ENCODE measurements at places on chromosomes 2 and 18.

- DNase-seq = no peak
Observed at GRCh38 chr2:72034353-72035095, 113.1 kb downstream of the CYP26B1 start.

DNA sequence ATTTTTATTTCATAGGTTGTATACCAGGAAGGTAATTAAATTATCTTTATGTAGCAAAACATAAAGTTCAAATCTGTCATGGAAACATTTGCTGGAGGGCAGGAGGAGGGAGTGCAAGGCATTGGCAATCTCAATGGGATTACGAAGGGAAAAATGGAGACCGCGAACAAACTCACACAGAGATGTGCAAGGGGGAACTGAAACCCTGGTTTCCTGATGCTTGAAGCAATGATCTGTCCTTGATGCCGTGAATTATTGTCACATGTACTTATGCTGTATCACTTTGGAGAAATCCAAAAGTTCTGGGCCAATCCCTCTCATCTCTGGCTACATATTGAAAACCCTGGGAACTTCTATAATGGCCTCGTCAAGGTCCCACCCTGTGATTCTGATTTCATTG lies 65.0 kb upstream of the MFF start:
- no peak for DNase-seq

DNA sequence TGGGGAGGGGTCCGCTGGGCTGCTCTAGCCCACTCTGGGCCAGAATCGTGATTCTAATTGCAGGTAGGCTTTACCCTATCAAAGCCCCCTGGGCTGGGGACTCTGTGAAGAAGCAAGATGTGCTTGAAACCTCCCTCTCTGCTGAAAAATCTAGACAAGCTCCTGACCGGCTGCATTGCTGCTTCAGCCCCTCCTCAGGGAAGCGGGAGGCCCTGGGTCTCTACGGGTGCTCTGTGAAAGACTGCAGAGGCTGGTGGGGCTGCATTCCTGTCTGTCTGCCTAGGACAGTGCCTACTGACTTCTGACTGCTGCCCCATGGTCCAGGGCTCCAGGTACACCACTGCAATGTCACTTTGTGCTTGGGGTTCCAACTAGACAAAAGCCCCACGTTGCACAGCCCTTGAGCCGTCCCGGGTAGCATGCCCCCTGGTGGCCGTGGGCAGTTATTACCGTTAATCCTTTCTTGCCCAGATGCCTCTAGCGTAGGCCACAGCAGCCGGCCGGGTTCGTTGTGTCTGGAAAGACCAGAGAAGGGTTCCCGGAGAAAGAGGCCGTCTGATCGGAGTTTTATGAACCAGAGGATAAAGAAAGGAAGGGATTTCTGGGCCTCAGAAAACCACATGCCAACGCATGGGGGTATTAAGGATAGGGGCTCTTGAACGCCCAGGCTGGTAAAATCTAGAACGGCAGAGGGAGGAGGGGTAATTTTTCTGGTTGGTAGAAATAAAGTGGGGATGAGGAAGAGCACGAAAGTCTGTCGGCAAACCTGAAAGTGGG lies 15.9 kb upstream of the C1QL2 start:
- DNase-seq = no peak

GRCh38 chr2:236008006-236008405 lies 160.2 kb downstream of the GBX2 start:
- no peak for DNase-seq

GRCh38 chr2:74079522-74080341 lies 68.0 kb downstream of the BOLA3 start:
- no peak for DNase-seq

GRCh38 chr2:212282671-212283261 lies 255.8 kb downstream of the ERBB4 start:
- DNase-seq = no peak

- peak; percentile 5 for DNase-seq
Observed at GRCh38 chr18:5817816-5818215, 77.5 kb downstream of the TMEM200C start.

GRCh38 chr2:147524912-147525311 lies 319.9 kb upstream of the ACVR2A start:
- no peak for DNase-seq

DNA sequence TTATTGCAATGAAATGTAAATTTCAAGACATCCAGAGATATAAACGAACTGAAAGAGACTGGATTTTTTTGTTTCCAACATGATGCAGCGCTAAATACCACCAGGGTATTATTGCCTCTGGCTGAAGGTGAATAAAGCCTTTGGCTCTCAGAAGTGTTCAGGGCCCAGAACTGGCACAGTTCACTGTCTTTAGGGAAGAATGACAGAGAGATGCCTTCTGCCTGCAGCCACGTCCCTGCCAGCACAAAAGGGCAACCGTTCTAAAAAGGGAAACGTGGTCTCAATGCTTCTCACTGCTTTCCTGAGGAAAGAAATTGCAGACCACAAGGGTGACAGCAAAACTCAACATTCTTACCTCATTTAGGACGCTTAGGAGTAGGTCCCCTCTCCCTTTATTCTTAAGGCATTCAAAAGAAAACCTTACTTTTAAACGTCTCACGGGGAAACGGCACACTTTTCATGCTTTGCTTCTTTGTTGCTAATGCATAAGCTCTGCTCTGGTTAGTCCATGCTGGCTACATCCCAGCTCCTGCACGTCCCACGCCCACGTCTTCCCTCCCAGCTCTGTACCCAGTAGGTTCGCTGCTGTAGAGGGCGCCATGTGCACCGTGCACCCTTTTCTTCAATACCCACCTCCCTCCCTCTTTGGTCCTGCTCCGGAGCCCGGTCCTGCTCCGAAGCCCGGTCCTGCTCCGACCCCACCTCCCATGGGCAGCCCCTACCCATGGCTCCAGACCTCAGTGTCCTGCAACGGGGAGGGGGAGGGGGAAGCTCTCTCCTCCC lies 171.0 kb downstream of the HRH4 start:
- DNase-seq = no peak

GRCh38 chr2:33136056-33136455 lies 189.3 kb downstream of the LTBP1 start:
- no peak for DNase-seq

- DNase-seq = no peak
Observed at GRCh38 chr2:11407413-11407812, 58.5 kb downstream of the E2F6 start.

- DNase-seq = no peak
Observed at GRCh38 chr18:3889121-3889520, 439.1 kb downstream of the TGIF1 start.

- DNase-seq = no peak
Observed at GRCh38 chr2:30034052-30034775, 112.6 kb upstream of the YPEL5 start.

DNA sequence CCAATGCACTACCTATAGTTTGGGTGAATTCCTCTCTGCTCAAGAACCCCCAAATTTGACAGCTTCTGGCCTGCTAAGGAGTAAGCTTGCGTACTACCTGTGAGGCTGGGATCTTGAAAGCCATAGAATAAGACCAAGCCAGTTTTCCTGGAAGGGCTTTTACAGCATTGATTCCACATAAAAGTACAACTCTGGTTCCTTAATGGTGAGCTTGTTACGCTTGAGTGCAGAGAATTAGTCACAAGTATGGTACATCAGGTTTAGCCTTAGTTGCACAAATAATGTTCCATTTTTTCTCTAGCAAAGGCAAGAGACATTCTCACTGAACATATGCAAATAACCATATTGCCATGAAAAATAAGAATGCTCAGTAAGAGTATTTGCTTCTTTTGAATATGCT lies 39.1 kb upstream of the STK39 start:
- DNase-seq = no peak

DNA sequence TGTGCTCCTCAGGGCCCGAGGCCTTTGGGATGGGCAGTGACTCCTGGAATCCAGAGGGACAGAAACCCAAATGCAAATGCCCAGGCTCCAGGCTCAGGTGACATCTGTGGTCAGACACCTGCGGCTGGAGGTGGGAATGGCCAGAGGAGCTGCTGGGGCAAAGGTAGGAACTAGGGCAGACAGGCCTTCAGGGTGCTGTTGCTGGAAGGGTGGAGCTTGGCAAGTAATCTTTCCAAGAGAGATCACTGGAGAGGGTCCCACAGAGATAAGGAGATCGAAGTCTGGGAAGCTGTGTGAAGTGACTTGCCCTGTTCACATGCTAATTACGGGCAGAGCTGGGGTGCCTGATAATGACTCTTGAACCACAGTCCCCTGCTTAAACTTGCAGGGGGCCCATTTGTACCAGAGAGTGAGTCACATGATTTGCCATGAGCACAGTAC lies 82.4 kb downstream of the ACAA2 start:
- no peak for DNase-seq

- DNase-seq = no peak
Observed at GRCh38 chr18:23141104-23141999, 6.1 kb downstream of the CABLES1 start.

DNA sequence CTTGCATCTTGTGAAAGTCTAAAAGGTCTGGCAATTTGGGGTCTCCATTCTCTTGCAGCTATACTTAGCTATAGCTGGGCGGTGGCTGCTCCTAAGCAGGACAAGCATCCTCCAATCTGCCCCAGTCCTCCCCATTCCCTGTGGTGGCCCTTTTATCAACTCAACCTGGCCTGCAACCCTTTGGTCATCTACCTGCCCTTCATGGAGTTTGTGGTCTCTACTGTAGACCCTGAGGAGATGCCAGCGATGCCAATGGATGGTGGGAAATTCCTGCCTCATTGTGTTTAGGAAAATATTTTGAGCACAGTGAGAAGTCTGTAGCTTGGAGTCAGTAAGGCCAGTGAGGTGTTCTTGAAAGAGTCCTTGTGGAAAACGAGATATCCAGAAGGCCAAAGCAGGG lies 143.4 kb downstream of the CAPN13 start:
- DNase-seq = no peak

- DNase-seq = no peak
Observed at GRCh38 chr2:171550613-171551012, 28.3 kb downstream of the CYBRD1 start.

- no peak for DNase-seq
Observed at GRCh38 chr2:97706112-97706511, 7.3 kb upstream of the ZAP70 start.

GRCh38 chr2:159101755-159102489 lies 133.5 kb downstream of the TANC1 start:
- DNase-seq = peak; percentile 51

GRCh38 chr2:41905597-41906337 lies 142.1 kb upstream of the PKDCC start:
- DNase-seq = no peak

- no peak for DNase-seq
Observed at GRCh38 chr2:96523659-96524481, 12.7 kb upstream of the ARID5A start.

GRCh38 chr2:160816916-160817499 lies 323.4 kb upstream of the RBMS1 start:
- DNase-seq = no peak

DNA sequence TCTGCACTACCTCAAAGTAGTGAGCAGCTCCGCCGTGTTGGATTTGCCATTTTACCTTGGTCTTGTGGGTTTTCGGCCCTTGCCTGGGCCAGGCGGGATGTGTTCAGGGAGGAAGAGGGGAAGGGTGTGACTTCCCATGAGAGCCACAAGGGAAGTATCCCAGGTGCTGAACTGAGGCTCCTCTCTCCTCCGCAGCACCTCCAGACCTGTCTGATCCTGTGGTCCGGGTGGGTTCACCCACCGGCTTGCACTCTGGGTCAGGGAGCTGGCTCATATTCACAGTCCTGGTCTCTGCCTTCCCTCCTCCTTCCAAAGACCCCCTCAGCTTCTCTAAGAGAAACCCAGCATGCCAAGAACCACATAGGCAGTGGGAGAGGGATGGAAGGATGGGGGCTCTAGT lies 235.8 kb downstream of the SEPTIN10 start:
- DNase-seq = no peak

- DNase-seq = no peak
Observed at GRCh38 chr18:8413751-8414150, 195.5 kb upstream of the RAB12 start.

GRCh38 chr2:189178726-189179569 lies 613 bp downstream of the COL5A2 start:
- DNase-seq = no peak

DNA sequence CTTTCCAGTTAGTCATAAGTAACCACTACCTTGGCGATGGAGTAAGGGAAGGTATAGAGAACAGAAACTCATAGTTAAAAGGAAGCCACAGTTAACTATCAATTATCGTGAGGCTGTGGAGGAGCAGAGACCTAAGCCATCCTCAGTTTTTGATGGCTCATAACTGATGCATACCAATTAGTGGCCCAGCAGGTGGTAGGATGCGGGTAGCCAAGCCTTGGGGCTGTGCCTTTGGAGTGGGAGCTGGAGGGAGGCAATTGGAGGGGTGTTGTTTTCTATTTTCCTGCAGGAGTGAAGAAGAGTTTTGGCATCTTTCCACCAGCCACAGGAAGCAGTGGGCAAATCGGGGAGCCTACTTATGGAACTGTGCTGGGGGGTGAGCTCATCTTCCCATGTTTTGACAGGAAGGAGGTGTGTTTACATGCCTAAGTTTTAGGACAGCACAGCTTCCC lies 194.8 kb downstream of the TPGS2 start:
- DNase-seq = no peak

DNA sequence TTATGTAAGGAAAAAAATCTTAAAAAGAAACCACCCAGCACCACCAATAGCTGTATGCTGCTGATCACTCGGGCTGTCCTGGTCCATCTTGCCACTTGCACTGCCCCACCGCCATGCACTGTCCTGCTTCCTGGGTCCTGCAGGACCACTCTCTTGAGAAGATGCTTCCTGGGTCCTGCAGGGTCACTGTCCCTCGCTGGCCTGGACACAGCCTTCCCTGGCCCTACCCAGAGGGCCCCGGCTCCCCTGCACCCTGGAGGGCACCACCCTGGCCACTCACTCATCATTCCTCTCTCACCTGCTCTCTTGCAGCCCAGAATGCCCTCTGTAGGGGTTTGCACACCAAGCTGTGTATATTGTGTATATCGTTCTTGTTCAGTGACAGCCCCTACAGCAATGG lies 2.4 kb upstream of the OTOS start:
- DNase-seq = no peak

DNA sequence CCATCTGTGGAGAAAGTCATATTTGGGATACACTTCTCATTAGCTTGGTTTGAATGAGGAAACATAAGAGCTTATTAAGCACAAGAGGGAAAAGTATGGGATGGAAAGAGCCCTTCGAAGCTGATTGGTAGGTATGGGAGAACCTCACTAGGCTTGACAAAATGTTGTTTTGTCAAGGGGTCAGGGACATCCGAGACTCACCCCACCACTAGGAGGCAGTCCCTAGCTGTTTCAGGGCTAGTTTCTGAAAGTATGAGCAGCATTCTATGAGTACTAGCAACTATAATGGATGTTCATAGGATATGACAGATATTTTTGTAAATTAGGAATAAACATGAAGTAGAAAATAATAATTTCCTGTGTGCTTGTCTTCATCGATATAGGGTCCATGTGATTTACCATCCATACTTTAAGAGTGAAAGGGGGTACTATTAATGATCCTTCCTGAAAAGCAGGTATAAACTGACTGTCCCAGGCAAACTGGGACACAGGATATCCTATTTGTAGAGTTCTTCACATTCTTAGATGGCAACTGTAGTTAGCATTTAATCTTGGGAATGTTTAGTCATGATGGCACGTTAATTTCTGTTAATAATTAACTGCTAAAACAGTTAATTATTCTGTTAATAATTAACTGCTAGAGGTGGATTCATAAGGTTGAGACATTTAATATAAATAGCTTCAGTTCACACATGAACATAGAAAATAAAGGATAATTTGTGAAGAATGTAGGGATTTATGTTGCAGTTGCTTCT lies 28.4 kb downstream of the OTX1 start:
- no peak for DNase-seq

Data from globus pallidus (tissue), 1 donor.